ENCODE measurements at places on chromosomes 2 and 18.

- no peak for DNase-seq
Observed at GRCh38 chr2:71524476-71524875, 71.1 kb downstream of the DYSF start.

DNA sequence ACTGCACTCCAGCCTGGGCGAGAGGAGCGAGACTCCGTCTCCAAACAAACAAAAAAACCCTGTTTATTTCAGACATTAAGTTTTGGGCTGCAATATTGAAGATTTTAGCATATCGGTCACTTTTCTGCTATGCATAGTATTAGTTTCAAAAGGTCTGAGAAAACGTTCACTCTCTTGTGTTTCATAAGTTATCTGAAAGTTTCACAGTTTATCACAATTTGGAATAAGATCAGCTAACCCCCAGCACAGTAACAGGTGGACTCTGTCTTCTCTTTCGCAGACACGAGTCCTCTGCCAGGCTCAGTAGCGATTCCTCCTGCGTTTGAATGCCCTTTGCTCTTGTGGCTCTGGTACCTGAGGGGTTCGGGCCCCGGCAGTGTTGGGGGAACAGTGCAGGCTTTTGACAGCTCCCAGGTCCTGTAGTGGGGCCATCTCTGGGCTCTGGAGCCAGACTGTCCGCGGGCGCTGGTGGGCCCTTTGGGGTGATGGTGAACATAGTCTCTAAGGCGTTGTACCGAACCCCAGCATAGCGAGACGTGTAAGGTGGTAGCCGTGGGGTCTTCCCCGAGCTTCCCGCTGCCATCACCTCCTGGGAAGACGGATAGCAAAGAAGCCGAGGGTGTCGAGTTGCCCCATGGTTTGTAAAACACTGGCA is 20.4 kb downstream of the NFATC1 start:
- DNase-seq = no peak

GRCh38 chr2:3168230-3168891 is 209.3 kb downstream of the EIPR1 start:
- DNase-seq = no peak

DNA sequence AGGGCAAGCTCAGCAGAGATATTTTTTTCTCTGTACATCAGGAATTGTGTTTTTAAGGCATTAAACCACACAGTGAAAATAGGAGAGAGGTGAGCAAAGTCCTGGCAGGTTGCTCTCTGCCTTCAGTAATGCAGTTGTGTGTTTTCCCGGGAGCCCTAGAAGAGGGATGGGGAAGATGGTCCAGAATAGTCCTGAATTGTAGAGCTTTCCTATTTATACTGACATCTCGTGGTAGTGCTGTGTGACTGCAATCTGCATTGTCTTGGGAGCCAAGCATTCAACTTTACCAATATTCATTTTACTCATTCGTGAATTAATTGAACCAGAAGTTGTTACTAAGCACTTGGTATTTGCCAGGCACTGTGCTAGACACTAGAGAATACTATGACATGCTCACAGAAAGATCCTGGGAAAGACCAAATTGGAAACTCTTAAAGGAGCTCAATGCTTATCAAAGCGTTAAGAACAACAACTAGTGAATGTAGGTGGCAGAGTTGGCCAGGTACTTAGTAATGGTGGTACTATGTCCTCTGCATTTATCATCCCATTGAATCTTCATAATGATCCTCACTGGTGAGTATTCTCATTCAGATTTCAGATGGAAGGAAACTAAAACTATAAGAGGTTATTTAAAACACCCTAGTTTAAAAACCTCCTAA is 214.6 kb downstream of the TRIB2 start:
- DNase-seq = peak; percentile 44

DNA sequence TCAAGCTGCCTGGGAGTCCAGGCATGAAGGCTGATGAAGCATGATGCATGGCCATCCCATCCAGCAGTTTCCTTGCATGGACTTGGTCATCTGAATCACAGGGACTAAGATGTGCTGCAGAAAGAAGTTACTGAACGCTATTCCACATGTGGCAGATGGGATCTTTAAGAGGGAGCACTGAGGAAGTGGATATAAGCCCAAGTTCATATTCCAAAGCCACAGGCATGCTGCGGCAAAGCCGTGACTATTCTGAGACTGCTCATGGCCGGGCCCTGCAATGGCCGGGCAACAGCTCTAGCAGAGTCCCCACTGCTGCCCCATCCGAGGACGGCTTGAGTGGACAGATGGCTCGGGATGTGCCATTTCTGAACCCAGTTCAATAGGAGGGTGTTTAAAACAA is 61.5 kb downstream of the STPG4 start:
- DNase-seq = no peak

DNA sequence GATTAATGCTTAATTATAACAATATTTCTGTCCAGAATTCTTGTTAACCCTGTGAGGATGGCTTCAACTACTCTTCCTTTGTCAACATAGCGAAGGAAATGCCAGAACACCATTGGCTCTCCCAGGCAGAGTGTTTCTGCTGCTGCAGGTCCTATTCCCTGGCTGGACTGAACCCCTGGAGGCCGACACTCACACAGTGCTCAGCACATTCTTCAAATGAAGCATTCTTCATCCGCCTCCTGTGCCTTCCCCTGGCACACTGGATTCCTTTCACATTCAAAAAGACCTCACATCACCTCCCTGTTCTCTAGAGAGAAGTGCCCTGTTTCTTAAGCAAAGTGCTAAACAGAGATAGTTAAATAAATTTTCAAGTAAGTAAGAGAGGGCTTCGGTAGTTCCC is 187.3 kb upstream of the MSH6 start:
- no peak for DNase-seq

- DNase-seq = no peak
Observed at GRCh38 chr2:214896274-214896673, 86.8 kb upstream of the BARD1 start.

DNA sequence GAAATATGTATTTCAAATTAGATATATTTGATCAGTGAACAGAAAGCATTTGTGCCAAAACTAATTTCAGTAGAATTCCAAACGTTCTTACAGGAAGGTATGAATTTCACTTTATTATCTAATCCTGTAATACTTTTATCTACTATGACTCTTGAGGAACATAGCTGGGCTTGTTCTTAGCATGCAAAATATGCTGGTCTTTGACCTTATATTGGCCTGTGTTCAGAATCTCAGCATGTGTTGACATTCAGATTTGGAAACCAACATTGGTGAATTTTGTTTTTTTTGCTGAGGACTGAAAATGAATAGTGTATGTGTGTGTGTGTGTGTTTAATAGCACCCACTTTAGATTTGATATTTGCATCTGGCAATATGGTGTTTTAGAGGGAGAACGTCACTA is 112.2 kb downstream of the MEIS1 start:
- DNase-seq = no peak

DNA sequence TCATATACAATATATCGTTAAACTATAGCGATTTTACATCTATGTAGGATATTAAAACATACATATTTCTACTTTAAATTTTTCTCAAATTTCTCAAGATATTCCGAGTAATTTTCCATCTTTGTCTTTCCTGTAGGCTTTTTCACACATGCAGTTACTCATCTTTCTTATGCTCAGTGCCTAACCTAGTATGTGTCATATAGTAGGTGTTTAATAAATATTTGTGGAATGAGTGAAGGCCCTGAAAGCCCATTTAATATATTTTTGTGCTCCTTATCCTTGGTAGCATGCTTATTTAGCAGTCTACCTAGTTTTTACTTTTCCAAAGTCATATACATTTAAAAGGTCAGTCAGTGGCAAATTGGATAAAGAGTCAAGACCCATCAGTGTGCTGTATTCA is 67.3 kb downstream of the ITGB6 start:
- DNase-seq = no peak

DNA sequence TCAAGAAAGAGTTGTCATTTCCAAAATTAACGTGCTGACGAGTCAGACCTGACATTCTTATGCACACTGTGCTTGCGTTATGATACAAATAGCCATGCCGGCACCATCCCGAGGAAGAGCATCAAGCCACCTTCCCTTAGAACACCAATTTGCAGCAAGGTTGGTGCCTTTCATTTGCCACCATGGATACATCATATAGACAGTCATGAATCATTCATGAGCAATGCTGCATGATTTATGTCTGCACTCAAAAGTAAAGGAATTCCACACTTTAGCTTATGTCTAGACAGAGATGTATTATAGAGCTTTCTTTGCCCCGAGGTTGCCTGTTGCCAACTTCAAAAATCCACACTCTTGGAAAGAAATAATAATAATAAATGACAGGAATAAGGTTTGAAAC is 166.9 kb downstream of the VWC2L start:
- DNase-seq = no peak

DNA sequence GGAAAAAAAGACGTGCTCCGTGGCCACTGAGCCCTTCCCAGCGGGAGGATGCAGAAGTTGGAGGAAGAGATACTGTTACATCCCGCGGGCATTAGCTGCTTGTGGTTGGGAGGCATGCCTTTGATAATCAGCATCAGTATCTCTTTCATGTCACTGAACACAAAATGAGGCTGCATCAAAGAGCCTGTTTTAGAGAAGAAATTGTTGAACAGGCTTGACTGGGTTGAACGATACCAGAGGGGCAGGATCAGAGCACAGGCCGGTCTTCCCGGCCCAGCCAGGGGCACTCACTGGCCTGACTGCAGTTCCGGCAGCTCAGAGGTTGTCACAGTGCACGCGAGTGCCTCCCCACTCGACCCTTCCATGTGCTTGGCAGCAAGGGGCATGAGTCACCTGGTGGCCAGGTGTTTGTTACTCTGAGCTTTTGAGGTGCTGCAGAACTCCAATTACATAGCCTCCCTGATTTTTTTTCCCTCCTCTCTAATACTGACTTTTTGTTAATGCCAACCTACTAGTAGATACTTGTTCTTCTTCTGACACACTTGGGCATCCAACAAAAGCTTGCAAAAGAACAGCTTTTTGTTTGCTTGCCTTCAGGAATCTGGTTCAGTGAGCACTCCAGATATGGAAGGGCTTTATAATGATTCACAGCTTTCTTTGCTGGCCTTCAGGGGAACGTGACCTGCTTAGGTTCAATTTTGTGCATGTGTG is 121.6 kb downstream of the VAPA start:
- no peak for DNase-seq

- no peak for DNase-seq
Observed at GRCh38 chr2:70008290-70008689, 46.9 kb upstream of the ASPRV1 start.

- no peak for DNase-seq
Observed at GRCh38 chr2:191070276-191070675, 56.3 kb upstream of the STAT1 start.

- no peak for DNase-seq
Observed at GRCh38 chr18:79182047-79182713, 113.0 kb downstream of the ATP9B start.

DNA sequence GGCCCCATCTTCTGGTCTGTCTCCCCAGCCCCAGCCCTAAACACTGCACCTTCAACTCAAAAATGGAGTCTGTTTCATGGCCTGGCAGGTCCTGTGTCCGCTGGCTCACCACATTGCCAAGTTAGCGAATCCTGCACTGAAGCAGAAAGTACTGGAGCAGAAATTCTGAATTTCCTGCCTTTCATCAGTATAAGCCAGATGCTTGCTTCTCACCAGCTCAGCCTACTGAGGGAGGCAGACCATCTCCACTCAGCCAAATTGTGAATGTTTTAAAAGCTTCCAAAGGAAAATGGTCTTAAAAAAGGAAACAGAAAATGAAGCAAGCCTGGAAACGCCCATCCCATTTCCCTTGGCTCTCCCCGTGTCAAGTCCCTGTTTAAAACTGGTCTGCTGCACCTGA is 157.8 kb downstream of the C1D start:
- no peak for DNase-seq

DNA sequence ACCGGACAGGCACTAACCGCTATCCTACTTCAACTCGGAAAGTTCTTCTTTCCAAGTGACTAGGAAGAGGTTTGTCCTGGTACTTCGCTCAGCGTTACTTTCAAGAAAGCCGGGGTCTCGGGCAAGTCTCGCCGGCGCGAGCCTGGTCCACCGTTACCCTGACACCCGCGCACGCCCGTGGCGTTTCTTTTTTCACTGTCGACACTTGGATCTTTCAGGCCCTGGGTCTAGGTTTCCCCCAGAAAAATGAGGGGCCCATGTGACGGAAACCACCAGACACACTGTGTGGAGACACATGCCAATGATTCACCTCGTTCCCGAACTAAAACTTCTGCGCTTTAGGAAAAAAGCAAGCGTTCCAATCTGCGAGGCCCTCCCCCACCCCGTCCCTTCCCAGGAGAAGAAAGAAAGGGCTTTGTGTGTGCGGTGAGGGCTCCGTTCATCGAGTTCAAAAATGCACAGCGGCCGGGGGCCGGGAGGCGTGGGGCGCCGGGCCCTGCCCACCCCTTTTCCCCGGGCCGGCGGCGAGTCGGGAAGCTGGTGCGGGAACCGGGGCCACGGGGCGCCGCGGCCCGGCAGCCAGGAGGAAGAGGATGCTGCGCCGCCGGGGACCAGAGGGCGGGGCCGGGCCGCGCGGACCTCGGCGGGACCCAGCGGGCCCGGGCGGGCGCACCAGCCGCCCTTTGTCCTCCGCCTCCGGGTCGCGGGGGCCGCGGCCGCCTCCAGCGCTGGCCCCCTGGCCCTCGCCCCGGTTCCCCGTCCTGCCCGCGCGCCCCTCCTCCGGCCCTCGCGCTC is 2.6 kb downstream of the ZNF521 start:
- peak; percentile 67 for DNase-seq

DNA sequence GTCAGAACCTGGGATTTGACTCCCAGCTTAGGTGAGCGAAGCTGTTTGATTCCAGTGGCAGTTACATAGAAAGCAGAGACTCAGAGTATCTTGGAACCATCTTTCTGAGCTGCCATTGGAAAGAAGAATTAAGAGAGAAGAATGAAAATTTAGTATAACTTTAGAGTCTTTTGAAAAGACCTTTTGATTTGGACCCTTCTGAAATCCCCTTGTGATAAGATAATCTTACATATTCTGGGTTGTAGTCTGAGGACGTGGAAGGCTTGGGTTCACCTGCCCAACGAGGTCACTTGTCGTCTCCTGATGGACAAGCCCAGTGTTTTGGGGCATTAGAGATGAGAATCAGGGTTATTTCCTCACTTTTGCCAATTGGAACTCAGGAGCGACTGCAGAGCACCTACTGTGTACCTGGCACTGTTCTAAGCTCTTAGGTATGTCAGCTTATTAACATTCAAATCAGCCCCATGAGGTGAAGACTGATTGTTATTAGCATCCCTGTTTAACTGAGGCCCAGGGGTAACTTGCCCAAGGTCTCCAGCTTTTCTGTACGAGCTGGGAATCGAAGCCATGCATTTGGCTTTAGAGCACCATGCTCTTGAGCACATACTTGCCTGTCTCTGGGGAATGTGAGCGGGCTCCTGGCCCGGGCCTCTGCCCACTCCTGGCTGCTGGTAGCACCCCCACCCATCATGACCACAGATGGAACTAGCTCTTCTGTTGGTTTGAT is 2.9 kb downstream of the HK2 start:
- no peak for DNase-seq

All from cerebellum (tissue), 4 donors.